ENCODE measurements at places on chromosomes 7 and 10. TPM values are rescaled to one million over a fixed set of nuclear protein-coding genes. Genes with fewer than 3 reads are reported as not detected.

FBXO24 gene
- polyA plus RNA-seq = not detected

ADAM12 gene
- polyA plus RNA-seq = 6.4 TPM

CUZD1 gene
- 1.6 TPM for polyA plus RNA-seq

DNA sequence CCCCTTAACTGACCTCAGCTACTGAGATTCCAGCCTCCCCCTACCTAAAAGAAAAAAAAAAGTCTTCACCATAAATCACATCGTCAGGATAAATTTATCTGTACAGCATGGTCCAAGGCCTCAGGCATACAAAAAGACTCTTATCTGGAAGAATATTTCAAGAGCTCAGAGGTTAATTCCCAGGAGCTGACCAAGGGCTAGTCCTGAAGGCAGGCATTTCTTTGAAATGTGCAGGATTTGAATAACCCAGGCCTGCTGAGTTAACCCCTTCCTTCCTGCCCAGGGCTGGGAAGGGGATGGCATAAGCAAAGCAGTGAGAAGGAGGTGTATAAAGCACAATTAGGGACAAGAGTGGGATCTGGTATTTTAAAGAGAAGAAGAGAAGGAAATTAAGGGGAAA lies 111.2 kb downstream of the RNLS start:
- no peaks in the 10 kb centered on the region for H3K36me3 ChIP-seq
- H3K4me1 ChIP-seq = no peaks in the 10 kb centered on the region
- H3K27me3 ChIP-seq = no peaks in the 10 kb centered on the region
- no peak overlapping the region for H3K4me3 ChIP-seq
- H3K27ac ChIP-seq = no peak overlapping the region
- no peak for DNase-seq

- DNase-seq = no peak
- no peaks in the 10 kb centered on the region for H3K27me3 ChIP-seq
- peak overlapping the region; percentile 11 for H3K27ac ChIP-seq
These were observed 44.0 kb downstream of the TARP start for GRCh38 chr7:38229386-38229785.

MRPL32 gene
- polyA plus RNA-seq = 49.9 TPM

CALML5 gene
- not detected for polyA plus RNA-seq

GRCh38 chr10:104937567-104937966 lies 296.5 kb downstream of the SORCS3 start:
- H3K36me3 ChIP-seq = no peaks in the 10 kb centered on the region
- H3K27me3 ChIP-seq = no peaks in the 10 kb centered on the region
- H3K27ac ChIP-seq = no peak overlapping the region

DNA sequence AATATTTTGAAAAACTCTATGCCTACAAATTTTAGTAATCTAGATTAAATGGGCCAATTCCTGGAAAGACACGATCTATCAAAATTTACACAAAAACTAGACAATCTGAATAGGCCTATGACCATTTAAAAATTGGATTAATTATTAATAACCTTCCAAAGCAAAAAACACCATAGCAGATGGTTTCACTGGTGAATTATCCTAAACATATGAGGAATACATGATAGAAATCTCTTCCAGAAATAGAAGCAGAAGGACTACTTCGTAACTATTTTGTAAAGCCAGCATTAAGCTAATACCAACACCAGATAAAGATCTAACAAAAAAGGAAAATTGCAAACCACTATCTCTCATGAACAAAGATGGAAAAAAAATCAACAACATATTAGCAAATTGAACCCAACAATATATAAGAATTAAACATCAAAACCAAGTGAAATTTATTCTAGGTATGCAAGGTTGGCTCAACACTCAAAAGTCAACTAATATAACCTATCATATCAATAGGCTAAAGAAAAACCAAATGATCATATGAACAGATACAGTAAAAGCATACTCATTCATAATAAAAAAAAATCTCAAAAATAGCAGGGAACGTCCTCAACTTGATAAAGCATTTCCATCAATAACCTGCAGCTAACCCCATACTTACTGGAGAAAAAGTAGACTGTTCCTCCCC lies 16.3 kb downstream of the WASL start:
- no peaks in the 10 kb centered on the region for H3K4me1 ChIP-seq
- no peaks in the 10 kb centered on the region for H3K27me3 ChIP-seq
- H3K36me3 ChIP-seq = no peaks in the 10 kb centered on the region
- DNase-seq = no peak
- no peak overlapping the region for H3K27ac ChIP-seq

- H3K27me3 ChIP-seq = no peaks in the 10 kb centered on the region
- H3K27ac ChIP-seq = no peak overlapping the region
- peaks cover 7% of the 10 kb centered on the region for H3K36me3 ChIP-seq
- H3K4me1 ChIP-seq = peaks cover 14% of the 10 kb centered on the region
- no peak overlapping the region for H3K4me3 ChIP-seq
These were observed 76.4 kb downstream of the CARD11 start for GRCh38 chr7:2967253-2967652.

DNAJC12 gene
- polyA plus RNA-seq = not detected

DNA sequence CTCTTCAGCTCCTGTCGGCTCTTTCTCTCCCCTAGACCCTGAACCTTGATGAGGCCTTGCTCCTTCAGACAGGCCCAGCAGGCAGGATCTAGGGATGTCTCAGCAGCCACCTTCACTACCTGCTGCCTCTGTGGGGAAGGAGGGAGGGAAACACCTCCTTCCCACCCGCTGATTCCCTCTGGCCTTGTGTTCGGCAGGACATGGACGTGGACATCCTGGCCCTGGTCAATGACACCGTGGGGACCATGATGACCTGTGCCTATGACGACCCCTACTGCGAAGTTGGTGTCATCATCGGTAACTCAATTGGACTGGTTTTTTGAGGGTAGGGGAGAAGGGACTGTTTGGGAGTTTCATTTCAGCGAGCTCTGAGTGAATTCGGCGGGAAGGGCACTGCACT lies 20.3 kb downstream of the HKDC1 start:
- H3K4me1 ChIP-seq = peaks cover 8% of the 10 kb centered on the region
- H3K4me3 ChIP-seq = no peak overlapping the region
- no peak for DNase-seq

ANKRD1 gene
- polyA plus RNA-seq = not detected

DNA sequence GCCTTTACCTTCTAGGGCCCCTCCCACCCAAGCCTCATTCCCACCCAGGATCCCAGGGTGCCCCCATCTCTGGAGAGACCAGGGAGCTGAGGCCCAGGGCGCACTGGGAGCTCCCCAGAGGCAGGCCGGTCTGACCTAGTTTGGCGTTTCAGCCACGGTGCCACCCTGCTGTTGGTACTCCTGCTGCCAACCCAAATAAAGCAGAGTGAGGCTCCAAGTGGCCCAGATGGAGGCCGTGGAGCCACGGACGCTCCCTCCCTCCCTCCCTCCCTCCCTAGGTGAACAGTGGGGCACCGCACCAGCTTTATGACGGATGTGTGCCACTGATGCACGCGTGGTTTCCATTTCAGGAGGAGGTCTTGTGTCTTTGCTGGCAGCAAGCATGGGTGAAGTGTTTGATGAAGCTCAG lies 1.8 kb downstream of the INPP5A start:
- peaks cover 44% of the 10 kb centered on the region for H3K4me1 ChIP-seq
- DNase-seq = no peak
- no peaks in the 10 kb centered on the region for H3K27me3 ChIP-seq
- H3K4me3 ChIP-seq = peak overlapping the region; percentile 37

ZRANB1 gene
- 11.8 TPM for polyA plus RNA-seq

AKR1C8 gene
- not detected for polyA plus RNA-seq

ASB4 gene
- not detected for polyA plus RNA-seq
